ENCODE measurements at places on chromosomes 4 and X.

GRCh38 chrX:53481816-53482465 lies 47.8 kb upstream of the HSD17B10 start:
- DNase-seq: no peak

DNA sequence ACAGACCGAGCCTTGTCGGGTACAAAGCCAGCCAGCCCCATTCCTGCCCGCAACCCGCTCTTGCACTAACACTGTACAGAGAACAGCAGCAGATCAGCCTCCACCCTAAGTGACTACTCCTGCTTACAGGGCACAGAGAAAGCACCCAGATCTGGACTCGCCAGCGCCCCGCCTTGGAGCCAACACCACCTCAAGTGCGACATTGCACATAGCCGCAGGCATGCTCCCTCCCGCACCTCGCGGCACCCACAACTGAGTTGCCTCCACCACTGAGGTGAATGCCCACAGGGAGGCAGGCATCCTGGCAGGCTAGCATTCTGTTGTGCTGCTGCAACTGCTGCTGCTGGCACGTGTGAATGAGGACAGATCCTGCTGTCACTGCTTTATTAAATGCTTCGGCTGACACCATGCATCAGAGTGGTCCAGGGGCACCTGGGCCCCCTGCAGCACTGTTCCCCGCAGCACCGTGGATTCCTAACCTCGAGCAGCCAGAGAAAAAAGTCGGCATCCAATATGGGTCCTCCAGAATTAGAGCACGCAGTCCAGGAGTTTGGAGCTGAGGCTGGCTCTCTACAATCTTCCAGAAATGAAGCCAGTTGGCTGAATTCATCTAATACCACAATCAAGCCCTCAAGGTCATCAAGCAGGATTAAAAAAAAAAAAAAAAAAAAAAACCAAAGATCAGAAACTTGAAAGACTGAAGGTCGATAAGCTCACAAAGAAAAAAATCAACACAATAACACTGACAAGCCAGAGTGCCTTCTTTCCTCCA lies 352.9 kb downstream of the GASK1B start:
- no peak for DNase-seq

DNA sequence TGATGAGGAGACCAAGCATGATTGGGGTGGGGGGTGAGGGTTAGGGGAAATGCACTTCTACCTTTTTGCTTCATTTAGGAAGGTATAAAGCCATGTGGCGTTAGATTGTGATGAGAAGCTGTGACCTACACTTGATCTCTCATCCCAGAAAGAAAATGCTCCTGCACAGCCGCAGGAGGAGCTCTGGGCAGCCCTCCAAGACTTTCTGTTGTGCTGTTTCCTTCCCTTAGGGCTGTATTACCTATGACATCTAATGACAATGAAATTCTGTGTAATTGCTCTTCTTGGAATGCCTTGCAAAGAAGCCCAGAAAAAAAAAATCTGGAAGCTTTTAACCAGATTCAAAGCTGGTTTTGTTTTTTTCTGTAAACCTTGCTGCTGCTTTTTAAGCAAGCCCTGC lies 13.4 kb downstream of the PRPS2 start:
- DNase-seq: no peak

DNA sequence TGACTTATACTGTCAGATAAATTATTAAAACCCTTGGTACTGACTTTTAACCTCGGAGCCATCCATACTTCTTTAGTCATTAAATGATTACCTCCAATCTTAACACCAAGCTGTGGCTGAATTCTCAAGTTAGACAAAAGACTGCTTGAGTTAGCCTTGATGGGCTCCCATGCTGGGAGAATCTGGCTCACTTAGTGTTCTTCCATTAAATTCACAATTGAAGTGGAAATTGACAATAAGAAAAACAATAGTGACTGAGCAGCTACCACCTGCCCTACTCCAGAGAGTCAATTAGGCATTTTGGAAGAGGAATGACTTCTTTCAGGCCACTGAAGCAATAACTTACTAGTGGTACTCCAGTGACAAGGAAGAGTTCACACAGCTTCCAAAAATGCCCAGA lies 503.0 kb upstream of the CPXCR1 start:
- no peak for DNase-seq

GRCh38 chrX:109862433-109862832 lies 129.4 kb upstream of the ACSL4 start:
- no peak for DNase-seq

- no peak for DNase-seq
Measured at GRCh38 chrX:136477026-136477425, 10.7 kb upstream of the BRS3 start.

- DNase-seq: no peak
Measured at GRCh38 chr4:8092282-8092681, 66.3 kb downstream of the ABLIM2 start.

GRCh38 chr4:70177090-70177489 lies 18.4 kb upstream of the ODAM start:
- DNase-seq: no peak

DNA sequence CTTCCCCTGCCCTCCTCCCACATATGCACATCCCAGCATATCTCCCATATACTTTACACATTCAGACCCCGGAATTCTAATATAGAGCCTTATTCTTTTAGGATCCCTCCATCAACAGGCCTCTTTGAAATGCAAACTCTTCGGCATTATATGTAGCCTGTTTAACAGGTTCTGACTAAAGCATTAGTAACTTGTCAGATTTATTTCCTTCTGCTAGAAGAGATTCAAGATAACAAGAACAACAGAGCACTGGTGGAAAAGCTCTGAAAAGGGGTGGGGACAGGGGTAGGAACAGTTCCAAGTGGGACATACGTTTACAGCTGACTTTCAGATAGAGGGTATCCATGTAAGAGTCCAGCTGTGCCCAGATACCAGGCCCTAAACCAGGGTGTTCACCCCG lies 31.7 kb upstream of the PRPS1 start:
- DNase-seq: no peak

GRCh38 chr4:55214172-55214571 lies 88.8 kb upstream of the KDR start:
- no peak for DNase-seq

DNA sequence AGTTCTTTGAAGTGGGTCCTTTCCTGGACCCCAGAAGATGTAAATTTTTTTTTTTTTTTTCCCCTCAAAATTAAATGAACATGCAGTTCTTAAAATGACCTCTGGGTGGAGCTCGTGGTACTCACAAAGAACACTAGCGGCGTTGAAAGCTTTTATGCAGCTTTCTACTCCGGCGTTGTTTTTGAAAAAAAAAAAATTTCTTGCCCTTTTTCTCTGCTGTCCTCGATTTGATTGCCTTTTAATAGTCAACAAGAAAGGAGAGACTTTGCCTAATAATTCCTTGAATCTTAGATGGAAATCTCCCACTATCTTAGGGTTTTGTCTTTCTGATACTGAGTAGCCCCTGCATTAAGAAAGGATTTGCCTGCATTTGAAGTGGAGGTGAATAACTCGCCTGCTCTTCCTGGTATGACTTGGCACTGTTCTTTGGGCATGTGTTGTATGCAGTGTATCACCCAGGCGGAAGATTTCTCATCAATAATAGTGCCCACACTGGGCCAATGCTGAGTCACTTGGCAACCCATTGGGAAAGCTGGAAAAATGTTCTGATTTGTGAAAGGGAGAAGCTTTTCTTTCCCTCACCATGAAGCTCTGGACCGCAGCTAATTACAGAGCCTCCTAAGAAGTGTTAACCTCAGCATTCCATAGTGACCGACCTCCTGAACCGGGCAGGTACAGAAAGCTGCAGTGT lies 104.0 kb downstream of the PHEX start:
- no peak for DNase-seq

Measured in GM04503 (cell line).